ENCODE measurements at places on chromosomes 1 and 21. TPM values are rescaled to one million over a fixed set of nuclear protein-coding genes. Genes with fewer than 3 reads are reported as not detected.

DNA sequence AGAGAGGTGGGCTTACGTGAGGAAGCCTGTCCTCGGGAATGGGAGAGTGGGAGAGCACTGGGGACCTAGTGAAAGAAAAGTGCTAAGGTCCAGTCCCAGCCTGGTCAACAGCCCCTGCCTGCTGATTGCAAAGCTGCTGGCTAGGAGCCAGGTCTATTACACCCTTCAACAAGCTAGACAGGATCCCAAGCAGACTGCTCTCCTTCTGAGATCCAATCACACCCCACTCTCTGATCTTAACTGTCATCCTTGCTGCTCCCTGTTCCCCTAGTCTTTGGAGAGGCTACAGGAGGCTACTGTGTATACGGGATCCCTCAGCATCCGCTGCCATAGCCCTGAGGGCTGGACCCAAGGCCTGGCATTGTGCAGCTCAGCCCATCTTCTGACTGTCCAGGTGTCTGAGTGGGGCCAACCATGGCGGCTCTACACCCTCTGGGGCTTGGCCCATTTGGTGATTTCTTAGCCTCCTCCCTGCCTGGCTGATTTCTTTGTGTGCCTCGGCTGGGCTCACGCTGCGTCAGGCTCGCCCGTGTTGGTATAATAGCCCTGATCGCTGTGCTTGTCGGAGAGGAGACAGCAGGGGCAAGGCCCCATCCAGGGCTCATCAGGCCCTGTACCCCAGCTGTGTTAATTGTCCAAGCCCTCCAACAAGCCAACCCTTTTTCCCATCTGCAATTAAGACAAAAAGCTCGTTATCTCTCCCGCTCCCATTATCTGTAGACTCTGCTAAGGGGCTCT, 43.9 kb downstream of the NAV1 start:
- DNase-seq, result no peak

DNA sequence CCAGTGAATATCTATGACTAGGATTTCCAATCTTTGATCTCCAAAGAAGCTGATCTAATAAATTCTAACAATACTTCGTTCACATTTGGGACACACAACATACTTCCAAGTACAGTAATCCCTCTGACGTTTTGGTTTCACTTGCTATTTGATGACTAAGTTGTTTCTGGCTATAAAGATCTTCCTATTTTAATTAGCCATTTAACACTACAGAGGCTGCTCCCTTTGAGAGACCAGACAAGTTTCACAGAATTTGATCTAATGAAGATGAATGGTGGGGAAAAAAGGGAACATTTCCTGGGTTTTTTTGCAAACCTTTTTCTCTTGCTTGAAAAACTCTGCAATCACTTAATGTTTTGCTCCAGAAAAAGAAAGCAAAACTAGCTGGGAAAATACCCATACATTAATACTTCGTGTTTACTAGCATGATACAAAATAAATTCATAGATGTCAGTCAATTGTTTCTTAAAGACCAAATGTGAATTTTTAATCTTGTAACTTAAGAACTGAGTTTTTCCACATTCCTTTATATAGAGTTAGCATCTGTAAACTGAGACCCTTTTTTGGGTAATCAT, 28.0 kb upstream of the GLIS1 start:
- no peak for DNase-seq

GRCh38 chr1:197987294-197987693, 70.1 kb downstream of the LHX9 start:
- no peak for DNase-seq

- no peak for DNase-seq
Observed at GRCh38 chr1:203652724-203653461, 26.3 kb downstream of the ATP2B4 start.

Gene OR2T29
- not detected for polyA plus RNA-seq

DNA sequence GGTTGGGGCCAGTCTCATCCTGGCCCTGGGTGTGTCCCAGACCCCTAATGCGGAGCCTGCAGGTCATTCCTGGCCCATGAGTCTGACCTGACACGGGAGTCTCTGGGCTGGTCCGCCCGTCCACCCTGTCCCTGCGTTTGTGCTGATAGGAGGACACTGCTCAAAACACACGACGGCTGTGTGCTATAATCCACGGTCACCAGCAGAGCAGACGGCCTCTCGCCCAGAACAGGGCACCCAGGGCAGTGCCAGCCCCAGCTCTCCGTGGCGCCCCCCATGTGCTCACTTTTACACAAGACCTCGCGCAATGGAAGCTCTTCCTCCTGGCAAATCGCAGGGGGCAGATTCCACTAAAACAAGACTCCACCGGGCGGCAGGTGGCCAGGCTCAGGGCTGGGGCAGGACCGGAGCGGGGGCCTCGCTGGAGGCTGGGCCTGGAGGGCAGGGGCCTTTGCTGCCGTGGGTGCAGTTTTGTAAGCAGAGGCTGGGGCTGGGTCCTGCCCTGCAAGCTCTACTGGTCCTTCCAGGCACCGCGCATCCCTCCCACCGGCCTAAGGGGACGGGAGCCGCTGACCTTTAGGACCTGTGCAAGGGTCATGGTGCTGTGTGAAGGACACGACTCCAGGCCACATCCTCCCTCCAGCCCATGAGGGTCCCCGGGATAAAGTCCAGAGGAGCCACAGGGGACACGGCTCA, 10.6 kb upstream of the SLC19A1 start:
- DNase-seq, result no peak

Gene ERO1B
- 1.1 TPM for polyA plus RNA-seq

DNA sequence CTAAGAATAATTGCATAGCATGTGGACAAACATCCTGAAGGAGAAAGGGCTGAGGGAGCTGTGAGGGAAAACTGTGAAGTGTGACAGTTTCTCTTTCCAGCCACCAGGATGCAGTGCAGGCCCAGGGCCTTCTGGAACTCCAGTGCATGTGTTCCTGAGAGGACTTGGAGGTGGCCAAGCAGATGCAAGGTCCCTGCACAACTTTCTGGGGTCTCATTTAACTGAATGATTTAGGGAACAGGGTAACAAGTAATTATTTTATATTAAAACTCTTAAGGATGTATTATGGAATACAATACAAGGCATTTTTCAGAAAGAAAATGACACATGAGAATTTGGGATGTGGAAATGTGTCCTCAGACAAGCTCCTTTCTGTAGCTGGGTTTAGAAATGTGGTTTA, 61.2 kb upstream of the MCOLN3 start:
- DNase-seq, result peak; percentile 38

- no peak for DNase-seq
Observed at GRCh38 chr1:22231995-22232690, 89.2 kb upstream of the WNT4 start.

Gene LCE1D
- not detected for polyA plus RNA-seq

DNA sequence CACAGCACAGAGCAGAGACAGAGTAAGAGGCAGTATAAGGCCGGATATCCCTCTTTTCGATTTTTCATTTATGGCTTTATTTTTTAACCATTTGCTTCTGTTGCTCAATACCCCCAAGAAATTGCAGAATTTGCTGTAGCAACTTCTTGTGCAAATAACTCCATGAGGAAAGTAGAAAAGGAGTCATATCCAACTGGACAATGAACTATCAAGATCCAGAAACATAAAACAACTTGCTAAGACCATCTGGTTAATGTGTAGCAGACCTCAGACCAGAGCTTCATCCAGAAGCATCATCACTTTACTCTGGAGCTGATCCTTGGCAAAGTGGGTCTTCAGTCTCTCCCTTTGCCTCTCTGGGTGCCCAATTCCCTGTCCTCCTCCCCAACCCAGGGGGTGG, 45.9 kb downstream of the ZNF697 start:
- no peak for DNase-seq

GRCh38 chr1:10283318-10283984, 73.1 kb downstream of the KIF1B start:
- no peak for DNase-seq

DNA sequence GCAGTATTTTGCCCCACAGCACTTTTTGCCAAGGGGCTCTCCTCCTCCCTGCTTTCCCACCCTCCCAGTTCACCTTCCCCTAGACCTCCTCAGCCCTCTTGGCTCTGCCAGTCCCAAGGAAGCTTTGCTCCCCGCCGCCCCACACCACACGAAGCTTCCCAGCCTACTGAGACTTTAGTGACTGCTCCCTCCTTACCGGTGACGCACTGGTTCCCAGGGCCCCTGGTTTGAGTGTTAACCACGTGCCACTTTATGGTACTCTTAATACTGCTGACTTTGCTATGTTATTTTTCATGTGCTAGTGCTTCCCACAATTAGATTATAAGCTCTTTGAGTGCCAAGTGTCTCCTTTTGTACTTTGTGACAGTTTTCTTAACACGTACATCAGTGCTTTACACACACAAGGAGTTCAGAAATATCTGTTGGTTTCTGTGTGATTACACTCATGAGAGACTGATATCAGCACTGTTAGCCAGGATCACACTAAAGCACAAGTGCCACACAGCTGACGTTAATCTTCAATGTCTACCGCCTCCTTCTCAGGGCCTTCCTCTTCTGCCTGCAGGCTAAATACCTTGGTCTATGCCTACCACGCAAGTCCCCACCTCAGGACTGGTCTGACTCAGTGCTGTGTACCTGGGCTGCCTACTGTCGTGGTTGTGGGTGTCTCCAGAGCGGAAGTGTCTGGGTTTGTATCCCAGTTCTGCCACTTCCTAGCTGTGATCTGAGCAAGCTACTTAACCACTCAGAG, 61.0 kb downstream of the DNTTIP2 start:
- DNase-seq, result no peak

Gene C8A
- polyA plus RNA-seq, result not detected

DNA sequence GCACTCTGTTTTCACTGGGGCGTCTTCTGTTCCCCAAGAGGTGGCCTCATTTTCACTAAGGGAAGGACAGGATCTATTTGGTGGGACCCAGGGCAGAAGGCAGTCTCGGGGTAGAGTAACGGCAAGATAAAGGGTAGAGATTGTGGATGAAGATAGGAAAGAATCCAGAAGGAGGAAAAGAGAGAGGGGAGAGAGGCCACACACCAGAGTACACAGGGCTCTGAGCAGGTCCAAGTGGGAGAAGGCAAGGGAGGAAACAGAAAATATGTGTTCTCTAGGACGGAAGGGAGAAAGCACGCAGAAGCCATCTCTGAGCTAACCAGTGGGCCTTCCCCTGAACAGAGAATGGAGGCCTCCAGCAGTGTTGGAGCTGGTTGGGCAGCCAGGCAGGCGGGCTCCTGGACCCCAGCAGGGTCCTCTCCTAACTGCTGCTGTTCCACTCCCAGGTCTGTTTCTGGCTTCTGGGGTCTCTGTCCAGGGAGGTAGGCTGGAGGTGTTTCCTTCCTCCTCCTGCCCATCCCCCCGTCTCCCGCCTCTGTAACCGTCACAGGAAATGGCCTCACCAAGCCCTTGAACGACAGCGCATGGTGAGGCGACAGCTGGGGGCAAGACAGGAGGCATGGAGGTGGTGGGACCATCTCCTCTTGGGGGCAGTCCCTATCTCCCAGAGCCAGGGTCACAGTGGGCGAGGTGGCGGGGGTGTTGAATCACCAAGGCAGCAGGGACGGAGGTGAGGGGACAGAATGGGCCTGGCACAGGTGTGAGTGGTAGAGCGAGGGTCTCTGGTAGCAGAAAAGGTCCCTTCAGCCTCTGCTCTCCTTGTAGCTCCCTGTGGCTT, 649 bp downstream of the PTPN7 start:
- DNase-seq, result no peak

DNA sequence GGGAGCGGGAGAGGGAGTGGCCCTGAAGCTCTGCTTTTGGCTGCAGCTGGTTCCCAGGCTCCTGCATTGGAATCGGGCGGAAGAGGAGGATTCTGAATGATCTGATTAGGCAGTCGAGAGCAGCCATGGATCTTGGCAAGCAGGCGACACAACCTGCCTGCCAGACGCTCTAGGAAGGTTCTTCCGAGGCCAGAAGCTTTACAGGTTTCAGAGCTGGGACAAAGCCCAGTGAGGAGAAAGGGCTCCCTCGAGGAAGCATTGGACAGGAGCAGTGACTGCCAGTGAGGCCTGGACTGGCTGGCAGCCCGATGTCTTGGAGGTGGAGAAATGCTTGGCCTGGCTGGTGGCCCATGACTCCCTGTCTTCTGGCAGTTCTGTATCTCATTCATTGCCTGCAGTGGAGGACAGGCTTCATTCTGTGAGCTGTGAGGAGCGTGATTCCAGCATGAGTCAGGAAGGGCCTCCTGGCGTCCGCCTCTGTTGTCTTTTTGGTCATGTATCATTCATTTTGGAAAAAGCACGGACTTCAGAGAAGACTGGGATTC, 132.7 kb upstream of the IPO9 start:
- peak; percentile 63 for DNase-seq

DNA sequence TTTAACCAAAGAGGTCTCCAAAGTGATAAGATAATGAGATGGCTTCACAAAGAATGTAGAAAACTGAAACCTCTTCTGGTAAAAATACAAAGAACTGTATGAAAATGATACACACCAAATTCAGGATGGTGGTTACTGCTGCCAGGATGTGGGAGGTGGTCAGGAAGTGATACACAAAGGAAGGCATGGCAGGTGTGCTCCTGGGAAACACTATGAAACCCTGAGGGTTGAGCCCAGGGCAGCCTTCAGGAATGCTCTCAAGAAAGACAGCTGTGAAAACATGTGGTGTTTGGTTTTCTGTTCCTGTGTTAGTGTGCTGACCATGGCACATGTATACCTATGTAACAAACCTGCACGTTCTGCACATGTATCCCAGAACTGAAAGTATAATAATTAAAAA, 109.3 kb downstream of the NTNG1 start:
- no peak for DNase-seq

GRCh38 chr1:64184003-64184440, 19.4 kb upstream of the UBE2U start:
- DNase-seq, result no peak

Gene CD1E
- polyA plus RNA-seq, result not detected

Gene ADORA1
- polyA plus RNA-seq, result 2.1 TPM

- DNase-seq, result no peak
Observed at GRCh38 chr1:160748181-160748877, 9.3 kb downstream of the SLAMF7 start.

GRCh38 chr21:14284481-14284880, 68.5 kb downstream of the RBM11 start:
- no peak for DNase-seq

Gene CR1
- polyA plus RNA-seq, result not detected

Gene ESRRG
- polyA plus RNA-seq, result 0.22 TPM

- DNase-seq, result no peak
Observed at GRCh38 chr1:110787328-110788071, 85.4 kb upstream of the CD53 start.

DNA sequence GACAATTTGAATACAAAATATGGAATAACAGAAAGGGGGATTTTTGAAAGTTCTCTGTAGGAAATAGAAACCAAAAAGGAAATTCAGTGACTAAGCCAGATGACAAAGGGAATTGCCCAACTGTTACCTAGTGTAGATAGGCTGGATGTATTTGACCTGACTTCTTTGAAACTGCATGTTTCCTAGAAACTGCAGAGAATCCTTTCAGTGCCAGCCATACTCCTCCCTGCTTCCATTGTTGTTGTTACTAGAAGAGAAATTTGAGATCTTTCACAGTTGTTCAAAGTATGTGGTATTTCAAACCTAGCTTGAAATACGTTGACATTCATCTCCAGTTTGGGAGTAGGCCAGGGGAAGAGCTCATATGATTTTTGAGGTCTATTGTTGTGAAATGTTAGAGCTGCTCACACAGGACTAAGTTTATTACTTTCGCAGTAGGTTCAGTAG, 1.8 kb upstream of the GBP5 start:
- DNase-seq, result no peak

DNA sequence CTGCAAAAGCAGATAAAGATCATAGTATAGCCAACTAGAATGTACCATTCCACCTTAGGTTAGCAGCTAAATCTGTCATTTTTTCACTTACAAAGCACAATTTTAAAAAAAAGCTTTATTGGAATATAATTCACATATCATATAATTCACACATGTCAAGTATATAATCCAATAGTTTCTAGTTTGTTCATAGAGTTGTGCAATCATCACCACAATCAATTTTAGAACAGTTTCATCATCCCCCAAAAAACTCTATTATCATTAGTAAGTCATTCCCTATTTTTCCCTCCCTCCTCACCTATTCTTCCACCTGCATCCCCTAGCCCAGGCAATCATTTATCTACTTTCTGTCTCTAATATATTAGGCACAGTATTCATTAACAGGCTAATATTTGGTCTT, 32.0 kb upstream of the INSL5 start:
- DNase-seq, result no peak

Data from AG04450 (cell line).